Stimulated activated CD4-positive, alpha-beta T cell treated with anti-CD3 and anti-CD28 coated beads, Interleukin-1b, Interleukin-23, amount 100 ng/mL, for 4 hours (primary cell): ENCODE measurements at places on chromosomes 6 and 20.

DNA sequence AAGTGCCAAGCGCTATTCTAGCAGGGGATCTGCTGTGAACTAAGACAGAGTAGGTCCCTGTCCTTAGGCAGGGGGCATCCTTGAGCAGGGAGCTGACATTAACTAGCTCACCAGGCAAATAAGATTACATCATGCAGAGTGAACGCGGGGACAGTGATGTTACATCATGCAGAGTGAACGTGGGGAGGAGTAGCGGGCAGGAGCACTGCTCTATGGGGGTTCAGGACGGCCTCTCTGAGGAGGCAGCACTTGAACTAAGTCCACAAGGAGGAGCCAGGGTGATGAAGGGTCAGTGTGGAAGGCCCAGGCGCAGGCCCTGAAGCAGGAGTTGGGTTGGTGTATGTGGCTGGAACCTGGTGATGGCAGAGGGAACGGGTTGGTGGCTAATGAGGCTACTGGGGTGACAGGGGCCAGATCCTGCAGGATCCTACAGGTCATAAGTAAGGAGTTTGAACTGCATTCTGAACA lies 38.7 kb downstream of the KAT14 start:
- no peak for DNase-seq

GRCh38 chr6:161274488-161274858 lies 612 bp upstream of the AGPAT4 start:
- no peak for DNase-seq

GRCh38 chr6:134458857-134459657 lies 141.1 kb upstream of the SGK1 start:
- DNase-seq = no peak

- DNase-seq = no peak
These were observed 49.3 kb downstream of the RALY start for GRCh38 chr20:34043025-34043424.

DNA sequence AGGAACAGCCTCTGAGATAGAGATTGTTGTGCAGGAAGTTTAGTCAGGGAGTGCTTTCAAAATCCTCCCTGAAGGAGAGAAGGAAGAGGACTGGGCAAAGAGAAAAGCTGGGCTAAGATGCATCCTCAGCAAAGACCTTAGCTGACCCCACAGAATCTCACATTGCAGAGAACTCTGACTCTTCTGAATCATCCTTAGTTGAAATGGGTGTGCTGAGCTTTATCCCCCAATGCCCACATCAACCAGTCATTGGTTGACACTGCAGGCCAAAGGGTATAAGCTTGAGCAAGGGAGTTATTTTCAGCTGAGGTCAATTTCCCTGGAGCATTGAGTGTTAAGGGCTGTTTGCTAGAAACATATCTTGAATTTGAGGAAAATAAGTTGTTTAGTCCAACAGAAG lies 732.2 kb downstream of the CBLN4 start:
- DNase-seq = no peak

- DNase-seq = no peak
These were observed 348.4 kb downstream of the KIF16B start for GRCh38 chr20:16224836-16225235.

DNA sequence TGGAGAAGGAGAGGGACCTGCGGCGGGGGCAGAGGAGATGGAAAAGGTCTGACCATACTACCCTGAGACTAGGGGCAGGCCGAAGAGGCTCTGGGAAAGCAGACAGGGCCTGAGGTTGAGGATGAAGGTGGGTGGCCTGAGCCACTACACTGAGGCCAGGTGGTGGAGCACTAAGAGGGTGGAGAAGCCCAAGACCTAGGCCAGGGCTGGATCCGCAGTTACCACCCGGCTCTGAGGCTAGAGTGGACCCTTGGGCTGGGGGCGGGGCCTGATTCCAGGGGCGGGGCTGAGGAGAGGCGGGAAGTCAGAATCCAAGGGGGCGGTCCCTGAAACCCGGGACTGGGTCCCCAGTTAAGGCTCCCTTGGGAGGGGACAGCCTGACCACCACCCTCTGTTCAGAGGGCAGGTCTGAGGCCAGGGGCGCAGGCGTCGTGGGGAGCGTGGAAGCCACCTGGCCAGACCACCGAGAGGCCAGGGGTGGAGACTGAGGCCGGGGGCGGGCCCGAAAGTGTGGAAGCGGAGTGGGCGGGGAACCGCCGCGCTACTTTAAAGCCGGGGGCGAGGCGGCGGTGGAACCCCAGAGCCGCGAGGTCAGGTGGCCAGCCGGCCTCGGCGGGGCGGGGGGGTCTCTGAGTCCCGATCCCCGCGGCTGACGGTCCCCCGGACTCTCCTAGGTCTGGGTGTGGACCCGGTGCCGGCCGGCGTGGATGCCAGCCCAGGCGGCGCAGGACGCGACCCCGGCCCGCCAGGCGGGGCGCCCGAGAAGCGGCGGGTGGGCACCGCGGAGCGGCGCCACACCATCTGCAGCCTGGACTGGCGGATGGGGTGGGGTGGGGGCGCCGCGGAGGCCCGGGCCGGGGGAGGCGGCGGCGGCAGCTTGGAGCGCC lies 8.3 kb downstream of the CCM2L start:
- peak; percentile 44 for DNase-seq

DNA sequence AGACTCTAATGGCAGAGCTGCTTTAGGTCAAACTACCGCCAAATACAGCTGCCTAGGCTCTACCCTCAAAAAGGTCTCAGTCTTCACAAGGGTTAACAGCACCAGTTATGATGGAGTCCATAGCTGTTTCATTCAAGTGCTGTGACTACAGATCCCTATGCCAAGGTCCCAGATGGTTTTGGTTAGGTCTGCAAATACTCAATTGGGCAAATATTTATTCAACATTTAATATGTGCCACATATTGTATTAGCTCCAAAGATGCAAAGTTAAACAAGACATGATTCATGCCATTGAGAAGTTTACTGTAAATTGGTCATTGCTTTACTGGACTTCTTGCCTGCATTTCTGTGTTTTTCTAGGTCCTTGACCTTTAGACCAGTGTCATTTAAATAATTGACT lies 55.8 kb upstream of the TFAP2D start:
- DNase-seq = no peak

- no peak for DNase-seq
These were observed 148.7 kb downstream of the SOX4 start for GRCh38 chr6:21742238-21742660.

- no peak for DNase-seq
These were observed 10.9 kb upstream of the HSP90AB1 start for GRCh38 chr6:44235891-44236516.

DNA sequence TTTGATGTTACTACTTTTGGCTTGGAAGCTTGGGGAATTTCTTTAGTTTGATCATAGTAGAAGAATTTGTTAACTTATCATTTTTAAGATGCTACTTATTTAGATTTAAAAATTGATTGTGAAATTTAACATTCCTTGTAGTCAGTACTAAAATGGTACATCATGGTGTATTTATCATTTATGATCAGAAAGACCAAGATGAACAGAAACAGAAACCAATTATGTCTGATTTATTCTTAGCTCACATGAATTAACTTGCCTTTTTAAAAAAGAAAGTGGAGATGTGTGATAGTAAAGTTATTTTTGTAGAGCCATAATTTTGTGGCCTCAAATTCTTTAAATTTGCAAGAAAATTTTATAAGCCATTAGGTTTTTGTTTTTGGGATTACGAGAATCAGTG lies 77.6 kb downstream of the LIN28B start:
- DNase-seq = no peak

- no peak for DNase-seq
These were observed 45.8 kb upstream of the NNAT start for GRCh38 chr20:37475252-37475651.
